ENCODE measurements at places on chromosomes 6 and 20. TPM values are rescaled to one million over a fixed set of nuclear protein-coding genes. Genes with fewer than 3 reads are reported as not detected.
A peak's percentile ranks its signal among the peaks of the same experiment; 100 is the strongest.

- DNase-seq, result no peak
Observed at GRCh38 chr20:1809131-1809572, 86.1 kb upstream of the SIRPA start.

GRCh38 chr6:108039681-108040080 lies 34.9 kb downstream of the OSTM1 start:
- no peak for DNase-seq

DNA sequence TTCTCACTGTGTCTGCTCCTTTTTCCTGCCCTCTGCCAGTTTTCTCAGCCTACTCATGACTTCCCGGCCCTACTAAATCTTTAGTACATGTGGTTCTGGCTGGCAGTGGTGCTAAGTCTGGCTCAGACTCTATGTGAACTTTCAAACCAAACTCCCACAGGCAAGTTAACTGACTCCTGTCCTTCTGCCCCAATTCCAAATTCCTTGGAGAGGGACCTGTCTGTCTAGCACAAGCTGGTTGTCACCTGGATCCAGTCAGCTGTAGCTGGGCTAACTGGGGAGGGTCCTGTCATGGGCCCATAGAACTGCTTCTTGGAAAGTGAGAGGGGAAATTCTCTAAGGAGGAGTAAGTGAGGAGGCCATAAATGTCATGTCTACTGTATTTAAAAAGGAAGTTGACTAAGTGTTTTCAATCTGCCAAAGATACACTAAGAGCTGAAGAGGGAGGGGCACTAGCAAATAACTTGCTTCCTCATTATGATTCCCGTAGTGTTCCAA lies 240.1 kb downstream of the KCNQ5 start:
- DNase-seq, result no peak

The TGM2 gene
- 0.91 TPM for total RNA-seq

- no peak for DNase-seq
Observed at GRCh38 chr6:18183766-18184165, 28.5 kb downstream of the KDM1B start.

The PSORS1C2 gene
- not detected for total RNA-seq

GRCh38 chr6:79423216-79423615 lies 114.0 kb downstream of the LCA5 start:
- no peak for DNase-seq

The CLPSL2 gene
- total RNA-seq, result not detected

The PPP2R5D gene
- 55.9 TPM for total RNA-seq

The GFRAL gene
- not detected for total RNA-seq

The SLC12A5 gene
- total RNA-seq, result not detected

GRCh38 chr6:107344383-107344782 lies 115.0 kb downstream of the PDSS2 start:
- DNase-seq, result no peak

The KPNA5 gene
- 11.0 TPM for total RNA-seq

DNA sequence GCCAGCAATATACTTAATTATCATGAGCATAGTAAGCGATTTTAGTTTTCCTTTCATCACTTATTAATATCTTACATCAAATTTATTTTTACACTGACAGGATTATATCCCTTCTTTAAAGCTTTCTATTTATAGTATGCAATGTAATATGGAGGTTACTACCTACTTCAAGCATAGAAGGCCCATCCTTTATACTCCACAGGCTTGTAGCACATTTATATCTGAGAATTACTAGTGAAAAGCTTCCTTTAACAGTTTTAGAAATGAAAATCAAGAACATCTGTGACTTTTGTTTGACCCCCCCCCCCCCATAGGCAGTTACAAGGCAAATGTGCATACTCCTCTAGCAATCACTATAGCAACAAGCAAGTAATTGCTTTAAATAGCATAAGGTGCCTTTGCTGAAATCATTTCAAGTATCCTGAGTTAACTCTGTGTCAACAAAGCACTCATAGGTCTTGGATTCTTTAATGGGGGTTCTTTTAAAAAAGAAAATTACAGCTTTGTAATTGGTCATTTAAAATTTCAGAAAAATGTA lies 917.7 kb downstream of the PHF3 start:
- no peak for DNase-seq

The TGM3 gene
- not detected for total RNA-seq

The ZNF391 gene
- 0.53 TPM for total RNA-seq

GRCh38 chr20:23120261-23120660 lies 34.1 kb upstream of the CD93 start:
- no peak for DNase-seq

The SMIM8 gene
- total RNA-seq, result 7.3 TPM

The MYT1 gene
- total RNA-seq, result not detected

- no peak for DNase-seq
Observed at GRCh38 chr6:34383656-34384320, 8.7 kb downstream of the NUDT3 start.

- DNase-seq, result no peak
Observed at GRCh38 chr6:157631412-157631811, 191.6 kb upstream of the SNX9 start.

GRCh38 chr6:5128351-5128750 lies 43.2 kb downstream of the PPP1R3G start:
- no peak for DNase-seq

GRCh38 chr6:101845172-101845571 lies 451.7 kb downstream of the GRIK2 start:
- DNase-seq, result no peak

The C20orf202 gene
- not detected for total RNA-seq

- peak; percentile 35 for DNase-seq
Observed at GRCh38 chr6:138692978-138693909, 80.3 kb upstream of the CCDC28A start.

GRCh38 chr20:25504366-25505135 lies 80.8 kb downstream of the NINL start:
- no peak for DNase-seq

The NKX2-4 gene
- not detected for total RNA-seq

The FAM83D gene
- total RNA-seq, result 1.4 TPM

DNA sequence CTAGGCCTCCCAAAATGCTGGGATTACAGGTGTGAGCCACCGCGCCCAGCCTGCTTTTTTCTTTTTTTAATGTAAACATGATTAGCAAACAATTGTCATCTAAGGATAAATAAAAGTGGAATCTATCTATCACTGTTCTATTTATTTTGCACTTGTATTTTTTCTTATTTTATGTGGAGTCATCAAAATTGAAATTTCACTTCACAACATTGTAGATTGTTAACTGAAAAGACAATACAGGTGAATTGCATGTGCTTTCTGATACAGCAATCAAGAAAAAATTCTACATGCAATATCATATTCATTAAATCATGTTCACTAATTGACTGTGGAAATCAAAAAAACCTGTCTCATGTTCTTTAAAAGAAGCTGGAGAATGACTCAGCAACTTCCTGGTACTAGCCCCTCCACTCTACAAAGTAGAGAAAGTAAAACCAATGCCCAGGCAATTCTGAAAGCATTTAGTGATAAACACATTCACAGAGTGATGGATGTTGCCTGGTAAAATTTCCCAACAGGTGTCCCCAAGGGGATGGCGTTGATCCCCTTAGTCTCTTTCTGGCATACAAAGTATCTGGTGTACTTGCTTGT lies 10.7 kb upstream of the RFX6 start:
- no peak for DNase-seq

DNA sequence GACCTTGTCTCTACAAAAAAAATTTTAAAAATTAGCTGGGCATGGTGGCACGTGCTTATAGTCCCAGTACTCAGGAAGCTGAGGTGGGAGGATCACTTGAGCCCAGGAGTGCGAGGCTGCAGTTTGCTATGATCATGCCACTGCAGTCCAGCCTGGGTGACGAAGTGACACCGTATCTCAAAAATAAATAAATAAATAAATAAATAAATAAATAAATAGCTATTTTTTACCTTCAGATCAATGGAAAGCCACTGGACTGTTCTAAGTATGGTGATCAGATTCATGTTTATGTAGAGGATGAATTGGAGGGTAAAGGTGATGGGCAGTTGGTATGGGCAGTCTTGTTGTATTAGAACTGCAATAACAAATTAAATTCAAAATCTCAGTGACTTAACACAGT lies 24.0 kb downstream of the DSTN start:
- no peak for DNase-seq

- DNase-seq, result peak; percentile 17
Observed at GRCh38 chr6:28474441-28475219, 31.3 kb upstream of the ZSCAN23 start.

- no peak for DNase-seq
Observed at GRCh38 chr6:170003027-170003426, 251.6 kb downstream of the ERMARD start.

DNA sequence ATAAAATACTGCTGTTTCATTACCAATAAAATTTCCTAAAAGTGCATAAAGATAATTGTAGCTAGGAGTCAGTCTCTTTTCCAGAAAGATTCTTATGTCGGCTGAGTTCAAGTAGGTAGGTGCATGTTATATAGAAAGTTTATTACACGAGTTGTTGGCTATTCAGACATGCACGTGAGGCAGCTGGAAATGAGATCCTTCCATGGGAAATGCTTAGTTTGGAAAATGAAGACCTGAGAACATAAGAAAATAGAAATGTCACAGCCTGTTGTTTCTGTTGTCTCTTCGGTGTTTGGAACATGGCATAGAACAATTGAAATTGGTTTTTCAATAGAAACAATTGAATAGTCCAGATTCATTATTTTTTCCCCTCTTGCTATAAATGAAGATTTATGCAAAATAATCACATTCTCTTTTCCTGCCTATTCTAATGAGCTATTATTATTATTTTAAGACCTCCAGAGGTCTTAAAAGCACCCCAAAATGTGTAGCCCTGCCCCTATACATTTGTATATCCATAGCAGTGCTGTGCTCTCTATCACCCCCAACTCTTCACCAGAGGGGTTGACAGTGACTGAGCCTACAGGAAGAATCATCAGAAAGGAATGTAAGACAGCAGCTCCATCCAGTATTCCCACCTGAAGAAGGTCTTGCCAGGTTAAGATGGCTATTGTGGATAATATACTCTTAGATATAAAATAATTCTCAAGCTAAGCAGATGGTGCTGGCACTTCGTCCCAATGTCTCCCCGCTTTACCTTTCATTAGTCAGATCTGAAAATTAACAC lies 82.2 kb downstream of the ZDHHC14 start:
- no peak for DNase-seq

DNA sequence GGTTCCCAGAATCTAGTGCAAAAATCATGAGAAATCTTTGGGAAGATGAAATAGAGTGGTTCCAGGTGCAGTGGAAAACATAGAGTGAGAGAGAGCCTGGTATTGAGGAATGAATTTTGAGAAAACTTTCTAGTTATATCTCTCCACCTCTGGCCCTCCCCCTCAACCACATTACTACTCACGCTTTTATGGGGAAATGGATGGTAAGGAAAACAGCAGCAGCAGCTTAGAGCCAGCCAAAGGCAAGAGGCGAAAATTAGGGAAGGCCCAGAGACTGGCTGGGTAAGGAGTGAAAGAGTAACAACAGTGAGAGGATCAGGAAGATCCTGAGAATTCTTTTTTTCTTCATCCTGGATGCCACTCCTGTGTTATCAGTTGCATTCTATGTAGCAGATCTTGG lies 187.9 kb upstream of the ECI2 start:
- DNase-seq, result no peak

DNA sequence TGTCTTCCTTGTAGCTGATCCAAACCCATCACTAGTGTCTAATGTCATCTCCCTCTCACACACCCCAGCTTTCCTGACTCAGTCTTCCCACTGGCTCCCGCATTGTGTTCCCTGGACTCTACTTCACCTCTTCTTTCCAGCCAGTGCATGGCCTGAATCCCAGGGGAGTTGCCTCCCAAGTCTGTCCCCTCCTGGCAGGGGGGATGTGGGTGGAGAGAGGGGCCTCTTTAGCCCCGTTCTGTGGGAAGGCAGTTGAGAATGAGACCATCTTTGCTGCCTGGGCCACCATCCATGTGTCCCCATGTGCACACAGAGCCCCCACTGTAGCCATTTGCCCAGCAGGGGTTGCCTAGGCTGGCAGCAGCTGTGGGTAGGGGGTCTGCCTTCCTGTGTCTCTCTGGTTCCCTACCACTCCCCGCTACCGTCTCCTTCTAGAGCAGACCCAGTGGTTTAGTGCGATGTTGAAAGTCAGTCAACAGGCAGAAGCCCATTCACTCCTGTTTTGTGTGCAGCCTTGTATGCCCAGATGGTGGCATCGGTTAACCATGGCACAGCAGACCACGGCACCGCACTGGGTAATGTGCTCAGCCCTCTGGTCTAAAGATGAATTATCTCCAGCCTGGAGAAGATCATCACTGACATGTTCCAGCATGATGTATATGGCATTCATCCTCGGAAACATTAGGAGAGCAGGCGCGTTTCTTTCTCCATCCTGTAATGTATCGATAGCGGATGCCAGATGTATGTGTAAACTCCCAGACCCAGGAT lies 178.8 kb upstream of the SNX9 start:
- no peak for DNase-seq

The TM9SF4 gene
- total RNA-seq, result 40.9 TPM

DNA sequence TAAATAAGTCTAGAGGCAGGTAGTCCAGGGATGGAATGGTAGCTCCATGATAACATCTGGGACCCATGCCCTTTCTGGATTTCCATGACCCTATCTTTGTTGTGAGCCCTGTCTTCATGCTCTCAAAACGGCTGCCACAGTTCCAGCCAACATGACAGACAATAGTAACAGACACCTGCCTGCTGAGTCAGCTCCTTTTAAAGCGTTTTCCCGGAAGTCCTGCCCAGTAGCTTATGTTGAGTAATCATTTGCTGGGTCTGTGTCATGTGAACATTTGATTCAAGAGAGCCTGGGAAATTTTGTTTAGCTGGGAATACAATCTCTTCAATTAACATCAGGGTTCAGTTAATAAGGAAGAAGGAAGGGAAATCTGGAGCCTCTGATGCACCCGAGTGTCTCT lies 262.2 kb upstream of the SULF2 start:
- no peak for DNase-seq

The TRIM10 gene
- total RNA-seq, result not detected

DNA sequence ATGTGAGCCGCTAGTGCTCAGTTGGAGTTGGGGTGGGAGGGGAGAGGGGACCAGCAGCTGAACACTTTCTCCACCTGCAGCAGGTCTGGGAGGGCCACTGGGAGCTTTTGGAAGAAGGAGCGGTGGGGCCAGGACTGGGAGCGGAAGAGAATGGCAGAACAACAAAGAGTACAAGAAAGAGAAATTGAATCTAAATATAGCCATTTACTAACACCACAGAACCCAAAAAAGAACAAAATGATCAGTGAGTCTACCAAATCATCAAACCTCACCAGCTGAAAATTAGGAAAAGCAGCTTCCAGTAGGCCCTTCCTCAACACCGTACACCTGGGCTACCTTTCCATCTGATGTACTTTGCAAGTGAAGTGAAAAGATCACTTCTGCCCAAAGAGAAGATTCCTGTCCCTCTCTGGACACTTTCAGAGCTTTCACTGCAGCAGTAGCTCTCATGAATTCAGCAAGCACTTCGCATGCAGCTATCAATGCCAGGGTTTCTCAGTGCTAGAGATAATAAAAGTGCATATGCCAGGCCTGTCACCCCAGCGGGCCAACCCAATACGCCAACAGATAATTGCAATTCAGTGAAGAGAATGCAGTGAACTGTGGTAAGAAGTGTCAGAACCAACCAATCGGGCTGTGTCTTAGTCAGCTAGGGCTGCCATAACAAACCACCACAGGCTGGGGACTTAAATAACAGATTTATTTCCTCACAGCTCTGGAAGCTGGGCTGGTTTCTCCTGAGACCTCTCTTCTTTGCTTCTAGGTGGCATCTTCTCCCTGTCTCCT lies 597 bp downstream of the LY86 start:
- no peak for DNase-seq

Data from naive thymus-derived CD4-positive, alpha-beta T cell (primary cell).